ENCODE measurements at places on chromosomes 3 and 15.
A peak's percentile ranks its signal among the peaks of the same experiment; 100 is the strongest.

- DNase-seq = no peak
Measured at GRCh38 chr3:11739706-11740105, 96.0 kb upstream of the VGLL4 start.

DNA sequence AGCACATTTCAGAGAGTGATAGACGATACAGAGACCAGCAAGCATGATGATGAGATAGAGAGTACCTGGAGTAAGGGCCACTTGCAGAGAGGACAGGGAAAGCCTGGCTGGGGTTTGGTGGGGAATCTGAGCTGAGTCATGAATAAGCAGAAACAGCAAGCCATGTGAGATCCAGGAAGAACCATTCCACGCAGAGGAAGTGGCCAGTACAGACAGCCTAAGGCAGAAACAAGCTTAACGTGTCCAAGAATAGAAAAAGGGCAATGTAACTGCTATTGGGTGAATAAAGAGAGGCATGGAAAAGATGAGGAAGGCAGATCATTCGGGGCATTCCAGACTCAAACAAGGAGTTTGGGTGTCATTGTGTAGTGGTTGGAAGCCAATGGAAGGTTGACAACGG is 816.3 kb upstream of the CFAP20DC start:
- DNase-seq = peak; percentile 9

DNA sequence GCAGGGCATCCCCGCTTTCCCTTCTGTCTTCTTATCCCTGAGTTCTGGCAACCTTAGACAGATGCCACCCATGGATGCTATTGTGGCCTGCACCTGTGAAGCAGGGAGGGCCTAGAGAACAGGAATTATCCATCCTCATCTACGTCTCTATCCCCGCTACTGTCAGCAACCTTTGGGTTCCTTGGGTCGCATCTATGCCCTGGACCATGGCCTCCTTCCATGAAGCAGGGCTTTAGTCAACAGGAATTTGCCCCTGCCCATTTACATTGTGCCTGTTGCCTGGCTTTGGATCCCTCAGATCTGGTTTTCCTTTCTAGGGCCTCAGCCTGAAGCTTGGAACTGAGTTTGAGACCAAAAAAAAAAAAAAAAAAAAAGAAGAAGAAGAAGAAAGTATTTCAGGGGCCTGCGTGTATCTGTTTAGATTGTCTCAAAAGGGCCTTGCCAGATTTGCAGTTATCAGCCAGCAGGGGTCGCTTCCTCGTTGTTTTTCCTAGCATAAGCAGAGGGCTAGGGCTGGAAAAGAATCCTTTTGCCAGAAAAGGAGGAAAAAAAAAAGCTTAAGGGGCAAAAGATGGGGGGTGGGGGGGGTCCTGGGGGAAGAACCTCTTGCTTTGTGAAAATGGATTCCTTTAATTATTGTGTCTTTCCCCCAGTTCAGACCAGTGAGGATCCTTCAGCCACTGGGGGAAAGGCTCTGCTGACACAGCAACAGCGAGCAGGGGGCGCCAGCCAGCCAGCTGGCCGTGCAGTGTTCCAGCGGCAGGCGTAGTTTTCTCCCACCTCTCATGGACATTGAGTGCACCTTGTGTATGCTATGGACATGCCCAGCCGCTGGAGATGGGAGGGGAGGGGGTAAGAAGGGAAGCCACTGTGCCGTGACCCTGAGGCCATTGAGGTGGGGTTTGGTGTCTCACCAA is 65.7 kb upstream of the ALDH1L1 start:
- DNase-seq = peak; percentile 56

- no peak for DNase-seq
Measured at GRCh38 chr3:106485217-106485616, 616.4 kb upstream of the CBLB start.

DNA sequence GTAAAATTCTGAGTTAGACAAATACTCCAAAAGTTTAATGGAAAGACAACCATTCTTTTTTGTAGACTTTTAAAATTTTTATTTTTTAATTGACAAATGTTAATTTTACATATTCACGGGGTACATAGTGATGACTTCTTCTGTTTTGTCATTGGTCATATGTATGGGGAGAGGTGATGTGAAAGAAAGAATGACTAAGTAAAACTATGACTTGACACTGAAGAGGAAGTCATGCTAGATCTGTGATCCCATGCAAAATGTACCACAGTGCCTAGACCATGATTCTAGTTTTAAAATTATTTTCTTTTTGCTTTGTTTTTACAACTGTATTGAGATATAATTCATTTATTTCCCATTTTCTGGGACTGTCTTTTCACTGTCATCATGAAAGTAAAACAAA is 281.6 kb downstream of the MBNL1 start:
- no peak for DNase-seq

DNA sequence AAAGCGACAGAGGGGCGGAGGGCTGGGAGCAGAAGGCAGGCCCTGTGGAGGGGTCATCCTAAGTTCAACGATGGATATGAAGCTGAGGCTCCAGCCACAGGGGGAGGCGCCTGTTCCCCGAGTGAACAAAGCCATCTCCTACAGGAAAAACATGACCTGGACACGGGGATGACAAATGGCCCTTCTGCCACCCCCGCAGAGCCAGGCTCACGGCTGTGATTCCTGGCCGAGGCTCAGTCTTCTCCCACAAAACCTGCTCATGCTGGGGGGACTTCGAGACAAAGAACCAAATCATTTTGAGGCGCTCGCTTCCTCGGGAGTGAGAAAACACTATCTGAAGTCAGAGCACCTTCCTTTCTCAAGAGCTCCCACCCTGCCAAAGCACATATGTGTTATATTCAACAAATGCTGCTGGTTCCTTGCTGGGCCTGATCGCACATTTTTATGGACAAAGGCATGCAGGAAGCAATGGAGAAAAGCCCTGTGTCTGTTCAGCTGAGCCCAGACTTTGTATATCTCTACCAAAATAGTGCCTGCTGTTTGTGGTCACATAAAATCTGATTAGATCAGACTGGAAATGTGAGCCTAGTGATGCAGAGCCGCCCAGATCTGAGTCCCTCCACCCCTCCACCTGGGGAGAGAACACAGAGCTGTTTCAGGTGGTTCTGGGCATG is 5.6 kb downstream of the RBP1 start:
- DNase-seq = peak; percentile 30

GRCh38 chr3:14125193-14126016 is 553 bp downstream of the TMEM43 start:
- peak; percentile 98 for DNase-seq

DNA sequence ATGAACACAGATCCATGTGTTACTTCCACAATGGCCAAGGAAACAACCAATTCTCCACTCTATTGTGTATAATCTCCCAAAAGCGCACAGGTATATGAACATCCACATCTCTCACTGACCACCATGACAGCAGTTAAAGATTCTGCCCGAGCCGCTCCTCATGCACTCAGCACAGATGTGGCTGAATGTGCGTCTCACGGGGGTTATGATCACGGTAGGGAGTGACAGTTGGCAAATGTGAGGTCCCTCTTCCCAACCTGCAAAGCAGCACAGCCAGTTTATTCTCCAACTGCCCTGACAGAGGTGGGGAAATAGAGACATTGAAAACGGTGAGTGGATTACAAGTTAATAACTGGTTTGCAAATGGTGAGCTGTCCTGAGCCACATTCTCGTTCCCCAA is 17.6 kb downstream of the FOXP1 start:
- no peak for DNase-seq

DNA sequence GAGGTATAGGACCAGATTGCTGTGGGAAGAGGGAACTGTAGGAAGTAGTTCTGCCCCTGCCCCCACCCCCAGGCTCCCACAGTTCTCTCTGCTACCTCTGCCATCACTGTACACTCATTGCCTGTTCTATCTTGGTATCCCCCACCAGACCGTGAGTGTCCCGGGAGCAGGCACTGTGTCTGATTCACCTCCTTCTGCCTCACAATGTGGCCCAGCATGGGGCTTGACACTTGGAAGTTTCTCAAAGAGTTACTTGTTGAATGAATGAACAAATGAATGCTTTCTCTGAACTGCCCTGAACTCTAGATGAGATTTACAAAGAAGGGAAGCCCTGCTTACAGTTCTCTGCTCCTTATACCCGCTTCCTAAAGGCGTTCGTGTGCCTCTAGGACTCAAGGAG is 27.1 kb upstream of the PIK3CB start:
- peak; percentile 73 for DNase-seq

DNA sequence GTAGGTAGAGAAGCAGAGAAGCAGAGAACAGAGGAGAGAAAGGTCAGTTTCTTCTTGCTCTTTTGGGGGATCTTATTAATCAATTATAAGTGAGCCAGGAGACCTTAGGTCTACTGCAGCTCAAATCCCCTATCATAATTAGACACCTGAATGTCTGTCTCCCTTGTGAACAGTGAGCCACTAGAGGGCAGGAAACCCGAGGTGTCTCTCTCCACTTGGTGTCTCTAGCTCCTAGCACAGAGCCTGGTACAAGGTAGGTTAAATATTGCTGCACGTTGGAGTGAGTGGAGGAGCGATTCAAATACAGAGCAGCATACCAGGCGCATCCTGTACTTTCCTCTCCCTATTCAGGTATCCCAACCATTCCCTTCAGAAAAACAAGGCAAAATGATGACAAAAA is 2.0 kb upstream of the ST8SIA2 start:
- DNase-seq = peak; percentile 59

DNA sequence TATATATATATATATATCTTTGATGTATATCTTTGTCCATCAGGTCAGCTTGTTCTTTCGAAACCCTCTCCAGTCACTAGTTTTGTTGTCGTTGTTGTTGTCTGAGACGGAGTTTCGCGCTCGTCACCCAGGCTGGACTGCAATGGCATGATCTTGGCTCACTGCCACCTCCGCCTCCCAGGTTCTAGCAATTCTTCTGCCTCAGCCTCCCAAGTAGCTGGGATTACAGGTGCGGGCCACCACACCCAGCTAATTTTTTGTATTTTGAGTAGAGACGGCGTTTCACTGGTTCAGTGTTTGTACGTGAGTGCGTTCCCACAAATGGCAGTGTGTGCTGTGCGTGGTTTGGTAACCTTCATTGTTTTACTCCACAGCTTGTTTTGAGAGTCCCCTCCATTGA is 51.7 kb downstream of the ZDHHC19 start:
- DNase-seq = no peak

DNA sequence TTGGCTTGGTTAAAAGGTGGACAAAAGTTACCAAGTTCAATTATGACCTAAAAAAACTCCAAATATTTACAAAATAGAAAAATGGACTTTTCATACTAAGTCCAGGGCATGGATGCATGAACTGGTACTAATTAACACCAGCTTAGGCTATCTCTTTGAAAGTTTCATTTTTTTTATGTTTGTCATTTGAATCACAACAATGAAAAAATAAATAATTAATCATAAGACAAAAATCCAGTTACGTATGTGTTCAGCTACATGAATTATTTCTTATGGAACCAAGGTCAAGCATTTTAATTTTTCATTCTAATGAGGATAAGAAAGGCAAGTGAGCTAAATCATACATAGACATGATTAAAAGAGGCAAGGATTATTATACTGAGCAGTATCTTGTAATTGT is 23.7 kb upstream of the STRIT1 start:
- peak; percentile 36 for DNase-seq

- DNase-seq = no peak
Measured at GRCh38 chr3:171824116-171824515, 13.8 kb upstream of the PLD1 start.

DNA sequence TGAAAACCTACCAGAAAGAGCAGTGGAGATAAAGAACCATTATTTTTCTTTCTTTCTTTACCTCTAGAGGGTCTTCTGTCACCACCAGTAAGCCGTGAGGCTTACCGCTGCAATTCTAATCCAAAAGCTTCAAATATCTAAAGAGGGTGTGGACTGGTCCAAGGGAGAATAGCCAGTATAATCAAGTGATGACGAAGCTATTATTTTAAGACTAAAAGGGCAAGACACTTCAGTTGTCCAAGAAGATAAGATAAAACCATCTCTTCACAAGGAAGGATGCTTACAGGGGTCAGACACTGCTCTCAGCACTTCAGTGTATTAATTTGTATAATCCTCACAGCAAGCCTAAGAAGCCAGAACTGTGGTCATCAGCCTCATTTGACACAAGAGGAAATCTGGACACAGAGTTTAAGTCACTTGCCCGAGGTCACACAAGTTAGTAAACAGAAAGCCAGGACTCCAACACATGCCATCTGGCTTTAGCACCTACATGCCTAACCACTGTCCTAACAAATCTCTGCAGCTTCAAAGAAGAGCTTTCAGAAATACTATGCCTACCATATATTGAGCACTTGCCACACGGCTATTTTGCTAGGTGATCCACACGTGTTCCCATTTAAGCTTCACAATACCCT is 14.6 kb downstream of the HDC start:
- no peak for DNase-seq

GRCh38 chr3:48428088-48428571 is 1.8 kb downstream of the PLXNB1 start:
- DNase-seq = no peak

GRCh38 chr15:38554354-38554753 is 10.3 kb downstream of the RASGRP1 start:
- DNase-seq = no peak

- DNase-seq = no peak
Measured at GRCh38 chr3:49725906-49726681, 2.3 kb upstream of the GMPPB start.

- DNase-seq = peak; percentile 23
Measured at GRCh38 chr15:78353093-78353492, 12.9 kb downstream of the CRABP1 start.

DNA sequence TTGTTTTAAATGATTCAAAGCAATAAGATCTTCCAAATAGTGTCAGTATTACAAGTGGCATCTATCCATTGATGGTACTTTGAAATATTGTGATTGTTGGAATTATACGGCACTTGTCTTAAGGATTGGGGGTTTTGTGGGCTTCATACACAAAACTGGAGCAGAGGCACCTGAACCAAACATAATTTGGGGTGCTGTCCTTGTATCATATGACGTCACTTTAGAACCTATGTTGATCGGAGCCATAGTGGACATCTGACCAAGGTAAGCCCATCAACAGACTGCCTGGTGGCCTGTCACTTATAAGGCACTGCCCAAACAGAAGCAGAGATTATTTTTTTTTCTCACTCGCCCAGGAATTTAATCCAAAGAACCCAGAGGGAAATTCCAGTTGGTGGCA is 2.9 kb upstream of the LRRC58 start:
- DNase-seq = no peak

DNA sequence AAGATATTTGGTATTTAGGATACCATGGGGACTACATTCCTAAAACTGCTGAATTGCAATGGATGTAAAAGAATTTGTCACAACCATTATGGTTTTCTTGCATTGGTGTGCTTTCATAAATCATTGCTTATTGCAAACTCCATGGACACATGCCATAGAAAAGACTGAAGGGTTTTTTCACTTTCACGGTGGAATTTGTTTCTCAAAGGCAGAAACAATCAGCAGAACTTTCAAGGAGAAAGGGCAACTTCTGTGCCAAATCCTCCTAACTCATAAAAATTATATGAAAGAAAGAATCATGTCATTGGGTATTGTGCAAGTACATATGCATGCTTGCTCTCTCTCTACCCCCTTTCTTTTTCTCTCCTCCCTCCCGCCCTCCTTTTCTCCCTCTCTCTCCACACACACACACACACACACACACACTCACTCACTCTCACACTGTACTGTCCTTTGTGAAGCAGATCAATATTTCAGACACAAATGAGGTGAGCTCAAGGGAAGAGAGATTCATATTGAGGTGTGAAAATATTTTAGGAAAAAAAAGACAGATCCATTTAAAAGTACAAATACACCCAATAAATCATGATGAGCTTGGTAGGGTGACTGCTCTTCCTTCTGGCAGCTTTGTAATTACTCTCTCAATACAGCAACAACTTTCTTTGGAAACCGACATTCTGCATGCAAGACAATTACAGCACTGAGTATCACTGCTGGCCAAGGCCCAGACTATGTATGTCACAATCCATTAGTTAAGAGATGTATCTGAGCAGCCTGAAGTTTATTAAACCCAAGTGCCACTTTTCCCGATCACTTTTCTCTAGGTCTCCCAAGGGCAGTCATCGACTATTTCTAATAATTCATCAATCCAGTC is 492.6 kb downstream of the TUSC7 start:
- no peak for DNase-seq

GRCh38 chr15:44028349-44028748 is 166.7 kb downstream of the FRMD5 start:
- peak; percentile 7 for DNase-seq
